ENCODE measurements at places on chromosomes 5 and 9. TPM values are rescaled to one million over a fixed set of nuclear protein-coding genes. Genes with fewer than 3 reads are reported as not detected.

SMIM3 gene
- total RNA-seq = 73.1 TPM

OR13C5 gene
- not detected for total RNA-seq

SEMA5A gene
- total RNA-seq = 10.5 TPM

PFN3 gene
- total RNA-seq = not detected

HMCN2 gene
- not detected for total RNA-seq

LAMC3 gene
- not detected for total RNA-seq

OR1N2 gene
- not detected for total RNA-seq

DAB2IP gene
- 6.2 TPM for total RNA-seq

CD14 gene
- not detected for total RNA-seq

CCDC187 gene
- total RNA-seq = not detected

TNFSF8 gene
- not detected for total RNA-seq

DNA sequence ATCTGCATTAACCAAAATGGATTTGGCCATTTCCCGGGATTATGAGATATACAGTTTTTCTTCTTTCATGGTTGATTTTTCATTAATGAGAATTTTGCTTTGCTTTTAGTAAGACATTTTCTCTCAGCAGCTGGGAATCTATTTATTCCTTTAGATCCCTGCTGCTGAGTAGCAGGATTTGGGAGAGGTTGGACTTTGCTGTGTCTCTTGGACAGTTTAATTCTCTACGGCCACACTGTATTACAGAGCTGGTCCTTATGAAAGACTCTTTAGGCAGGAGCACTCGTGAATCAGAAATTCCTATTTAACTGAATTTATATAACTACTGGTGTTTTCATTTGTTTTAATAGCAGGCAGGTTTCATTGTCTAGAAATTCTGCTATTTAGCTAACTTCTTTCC lies 1.6 kb downstream of the UNC13B start:
- DNase-seq = no peak

GRCh38 chr9:115165233-115165632 lies 47.3 kb upstream of the TNC start:
- no peak for DNase-seq

DNA sequence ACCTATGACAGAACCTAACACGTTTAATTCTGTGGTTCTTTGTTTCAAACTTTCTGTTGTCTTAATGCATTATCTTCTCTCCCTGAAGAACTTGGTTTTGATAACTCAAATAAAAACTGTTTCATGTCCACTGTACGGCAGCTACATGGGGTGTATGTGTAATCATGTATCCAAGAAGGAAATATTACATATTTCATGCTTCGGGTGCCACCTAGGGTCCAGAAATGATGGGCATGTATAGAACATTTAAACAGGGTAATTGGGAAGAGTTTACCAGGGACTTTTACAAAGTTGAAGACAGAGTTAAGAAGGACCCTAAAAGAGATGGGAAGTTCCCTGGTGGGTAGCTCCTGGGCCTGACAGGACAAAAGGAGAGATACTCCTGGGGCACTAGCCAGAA lies 291.3 kb downstream of the FBXL7 start:
- DNase-seq = no peak

DNA sequence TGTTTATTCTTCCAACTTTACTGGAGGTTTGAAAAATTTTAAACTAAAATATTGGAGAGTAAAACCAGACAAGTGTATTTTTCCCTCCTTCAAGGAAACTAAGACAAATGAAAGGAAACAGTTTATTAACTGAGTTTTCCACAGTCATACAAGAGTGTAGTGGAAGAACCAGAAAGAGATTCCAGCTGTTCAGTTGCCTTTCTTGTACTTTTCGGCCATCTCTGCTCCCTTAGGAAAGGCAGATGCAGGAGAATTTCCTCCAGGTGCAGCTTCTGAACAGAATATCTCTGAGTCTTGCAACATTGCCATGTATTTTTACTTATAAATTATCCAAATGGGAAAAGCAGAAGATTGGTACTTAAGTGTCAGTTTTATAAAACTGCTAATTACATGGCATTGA lies 217.1 kb downstream of the MAST4 start:
- no peak for DNase-seq

DNA sequence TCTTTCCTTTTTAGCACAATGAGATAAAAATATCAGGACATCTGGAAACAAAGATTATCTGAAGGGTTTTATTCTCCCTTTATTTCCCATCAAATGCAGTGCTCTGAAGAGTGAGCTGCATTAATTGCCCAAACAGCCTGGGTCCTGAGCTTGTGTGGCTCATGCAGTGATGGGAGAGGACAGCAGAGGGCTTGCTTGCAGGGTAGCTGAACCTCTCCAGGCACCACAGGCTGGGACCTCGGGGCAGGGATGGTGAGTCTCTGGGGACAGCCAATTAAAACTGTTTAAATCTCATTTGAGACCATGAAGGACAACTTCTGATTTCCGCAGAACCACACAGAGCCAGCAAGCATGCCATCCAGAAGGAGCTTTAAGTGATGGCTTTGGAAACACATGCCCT lies 71.2 kb downstream of the PLAC8L1 start:
- DNase-seq = no peak

DNA sequence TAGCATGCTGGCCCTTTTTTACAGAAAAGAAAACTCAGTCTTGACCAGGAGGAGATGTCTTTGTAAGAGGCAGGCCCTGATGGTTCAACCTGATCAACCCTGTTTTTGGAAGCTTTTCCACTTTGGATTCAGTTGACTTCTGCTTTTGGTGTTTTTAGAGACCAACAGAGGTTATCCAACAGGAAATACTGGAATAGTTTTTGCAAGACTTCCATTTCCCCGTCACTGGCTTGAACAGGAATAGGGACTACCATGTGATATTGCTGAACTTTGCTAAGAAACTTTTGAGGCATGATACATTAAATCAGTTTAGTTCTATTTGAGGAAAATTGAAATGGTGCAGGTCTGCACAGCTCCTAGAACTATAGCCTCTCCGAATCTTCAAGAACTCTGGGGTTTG lies 17.1 kb upstream of the DAB2 start:
- DNase-seq = no peak

DNA sequence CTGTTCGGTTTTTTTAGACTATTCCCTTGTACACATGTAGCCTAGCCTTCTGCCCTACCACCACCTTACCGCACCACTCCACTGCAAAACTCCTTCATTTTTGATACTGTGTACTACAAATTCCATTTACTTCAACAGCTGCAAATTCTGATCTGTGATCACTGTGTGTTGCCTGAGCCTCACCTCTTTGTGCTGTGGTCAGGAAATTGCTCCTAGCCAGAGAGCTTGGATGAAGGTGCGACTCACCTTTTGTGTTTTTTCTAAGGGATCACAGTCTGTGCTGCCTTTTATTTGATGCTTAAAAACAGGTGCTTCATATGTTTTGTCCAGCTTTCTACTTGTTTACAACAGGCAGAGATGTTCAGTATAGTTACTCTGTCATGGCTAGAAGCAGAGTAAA lies 31.5 kb downstream of the CSNK1G3 start:
- peak; percentile 7 for DNase-seq

GRCh38 chr5:148497757-148498156 lies 114.0 kb downstream of the FBXO38 start:
- DNase-seq = no peak

DNA sequence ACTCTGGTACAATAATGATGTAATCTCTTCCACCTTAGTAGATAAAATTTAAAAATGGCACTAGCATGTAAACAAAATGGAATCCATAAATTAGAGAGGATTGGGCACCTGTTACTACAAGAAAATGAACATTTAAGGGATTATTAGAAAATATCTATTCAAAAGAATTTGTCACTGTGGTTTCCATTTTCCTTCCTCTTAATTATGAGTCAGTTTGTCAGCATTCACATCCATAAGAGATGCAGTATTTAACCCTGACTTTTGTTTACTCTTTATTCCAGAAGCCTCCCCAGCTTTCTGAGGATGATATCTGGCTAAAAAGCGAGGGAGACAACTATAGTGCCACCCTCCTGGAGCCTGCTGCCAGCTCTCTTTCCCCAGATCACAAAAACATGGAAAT lies 72.1 kb downstream of the C9orf152 start:
- peak; percentile 38 for DNase-seq

DNA sequence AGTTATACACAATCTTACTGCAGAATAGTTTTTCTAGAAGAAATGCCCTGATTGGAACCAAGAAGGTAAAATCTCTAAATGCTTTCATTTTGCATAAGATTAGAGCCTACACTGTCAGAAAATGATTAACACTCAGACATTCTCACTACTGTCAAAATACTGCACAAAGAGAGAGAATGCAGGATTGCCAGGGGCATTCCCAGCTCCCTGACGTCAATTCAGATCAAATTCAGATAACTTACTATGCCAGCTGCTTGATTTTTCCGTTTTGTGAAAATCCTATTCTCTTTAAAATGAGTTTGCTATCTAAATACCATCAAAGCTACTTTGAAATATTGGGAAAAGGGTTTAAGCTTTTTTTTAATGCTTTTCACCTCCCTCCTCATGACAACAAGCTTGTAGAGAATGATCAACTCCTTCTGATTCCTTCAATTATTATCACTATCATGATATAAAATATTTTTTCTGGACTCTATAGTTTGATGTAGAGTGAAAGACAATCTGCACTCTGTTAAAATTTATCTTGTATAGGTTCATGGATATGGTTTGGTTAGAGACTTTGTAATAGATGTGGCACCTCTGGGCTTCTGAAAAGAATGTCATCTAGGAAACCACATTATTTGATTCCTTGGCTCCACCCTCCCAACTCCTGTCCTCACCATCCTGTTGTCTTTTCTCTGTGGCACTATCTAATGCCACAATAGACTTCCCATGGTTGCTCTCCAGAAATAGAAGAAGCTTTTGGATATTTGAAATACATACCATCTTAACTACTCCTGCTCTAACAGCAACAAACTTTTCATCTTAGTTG lies 407.7 kb downstream of the PDE4D start:
- DNase-seq = peak; percentile 66

- no peak for DNase-seq
These were observed 48.6 kb downstream of the FOXI1 start for GRCh38 chr5:170154297-170154696.

DNA sequence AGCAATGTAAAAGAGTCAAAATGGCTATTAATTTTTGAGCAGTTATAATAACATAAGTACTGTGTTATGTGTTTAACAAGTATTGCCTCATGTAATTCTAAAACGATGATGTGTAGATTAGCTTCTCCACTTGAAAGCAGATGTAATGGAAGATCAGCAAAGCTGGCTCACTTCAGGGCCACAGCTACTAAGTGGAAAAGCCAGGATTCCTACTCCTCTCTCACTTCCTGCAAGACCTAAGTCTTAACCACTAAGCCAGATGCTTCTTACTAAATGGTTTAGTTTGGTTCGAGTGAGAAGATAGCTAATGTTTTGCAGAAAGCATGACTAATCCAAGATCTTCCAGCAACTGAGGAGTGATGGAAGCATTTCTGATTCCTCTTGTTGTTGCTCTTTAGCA lies 15.7 kb upstream of the TNC start:
- DNase-seq = peak; percentile 81

DNA sequence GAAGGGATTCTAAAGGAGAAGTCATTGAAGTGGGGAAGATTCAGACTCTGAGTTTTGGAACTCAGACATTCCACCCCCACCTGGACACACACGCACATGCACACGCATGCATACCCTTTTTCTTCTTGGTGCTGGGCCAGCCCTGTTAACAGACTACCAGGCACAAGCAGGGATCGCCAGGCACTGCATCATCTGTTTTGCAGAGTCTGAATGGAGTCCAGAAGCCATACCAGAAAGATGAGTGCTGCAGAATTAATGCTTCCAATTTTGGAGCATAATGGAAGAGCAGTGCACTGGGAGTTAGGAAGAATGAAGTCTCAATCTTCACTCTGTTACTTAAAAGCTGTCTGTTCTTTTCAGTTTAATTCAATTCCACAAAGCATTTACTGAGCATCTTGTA lies 95.5 kb downstream of the PDE8B start:
- DNase-seq = no peak

DNA sequence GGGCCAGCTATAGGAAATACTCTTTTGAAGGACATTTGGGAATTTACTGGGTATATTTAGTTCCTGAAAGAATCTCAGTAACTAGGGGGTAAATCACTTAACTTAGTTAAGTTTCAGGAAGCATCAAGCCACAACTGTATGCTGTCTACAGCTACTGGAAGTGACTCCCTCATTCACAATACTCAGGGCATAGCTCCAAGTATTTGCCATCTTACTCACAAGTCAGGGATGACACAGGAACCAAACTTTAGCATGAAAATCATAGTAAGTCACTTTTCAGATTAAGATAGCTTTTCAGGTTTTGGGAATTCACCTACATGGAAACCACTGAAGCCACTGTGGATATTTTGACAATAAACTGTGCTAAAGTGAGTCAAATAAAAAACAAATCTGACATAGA lies 242.4 kb upstream of the ATP10B start:
- DNase-seq = peak; percentile 40

DNA sequence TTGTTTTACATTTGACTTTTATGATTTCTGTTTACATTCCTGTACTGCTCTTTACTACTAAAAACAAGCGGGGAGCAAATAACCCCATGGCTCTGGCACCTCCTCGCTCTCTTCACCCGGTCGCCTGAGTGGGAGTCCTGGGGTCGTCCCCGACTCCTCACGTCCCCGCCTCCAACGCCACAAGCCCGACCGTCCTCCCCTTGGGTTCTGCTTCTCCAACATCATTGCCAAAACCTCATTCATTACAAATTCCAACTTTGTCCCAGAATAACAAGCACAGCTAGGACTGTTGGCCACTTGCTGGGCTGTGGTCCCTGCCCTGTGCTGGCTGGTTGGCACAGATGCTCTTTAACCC lies 35.1 kb downstream of the MRPL36 start:
- no peak for DNase-seq

DNA sequence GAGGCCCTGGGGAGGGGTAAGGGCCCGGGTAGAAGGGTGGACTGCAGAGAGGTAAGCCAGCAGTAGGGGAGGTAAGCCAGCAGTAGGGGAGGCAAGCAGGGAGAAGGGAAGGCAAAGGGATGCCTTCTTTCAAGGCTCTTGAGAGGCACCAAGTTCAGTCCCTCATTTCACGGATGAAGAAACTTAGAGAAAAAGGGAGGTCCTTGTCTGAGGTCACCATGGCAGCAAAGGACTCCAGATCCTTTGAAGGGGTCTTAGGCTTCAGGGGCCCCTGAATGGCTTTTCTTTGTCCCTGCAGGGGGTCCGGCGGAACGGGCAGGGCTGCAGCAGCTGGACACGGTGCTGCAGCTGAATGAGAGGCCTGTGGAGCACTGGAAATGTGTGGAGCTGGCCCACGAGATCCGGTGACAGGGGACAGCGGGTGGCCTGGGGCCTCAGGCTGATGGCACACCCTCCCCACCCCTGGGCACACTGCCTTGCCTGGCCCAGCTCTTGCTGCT lies 42.6 kb downstream of the RGS3 start:
- no peak for DNase-seq

- DNase-seq = no peak
These were observed 1.0 kb downstream of the KLF4 start for GRCh38 chr9:107488375-107489143.
